ENCODE measurements at places on chromosomes 5 and 9. TPM values are rescaled to one million over a fixed set of nuclear protein-coding genes. Genes with fewer than 3 reads are reported as not detected.
A peak's percentile ranks its signal among the peaks of the same experiment; 100 is the strongest.

SPINK7 gene
- not detected for total RNA-seq

TRIM14 gene
- 14.6 TPM for total RNA-seq

HK3 gene
- 2.5 TPM for total RNA-seq

SLC23A1 gene
- 0.33 TPM for total RNA-seq

SLC36A2 gene
- total RNA-seq = not detected

FBLL1 gene
- total RNA-seq = 0.33 TPM

ABO gene
- 3.9 TPM for total RNA-seq

SERF1B gene
- total RNA-seq = 23.7 TPM

PCDHGB5 gene
- 19.8 TPM for total RNA-seq

ADRA1B gene
- 2.9 TPM for total RNA-seq

ELOVL7 gene
- 6.1 TPM for total RNA-seq

GRCh38 chr5:78273436-78273835 is 21.1 kb downstream of the AP3B1 start:
- no peak for DNase-seq
- H3K4me1 ChIP-seq = no peaks in the 10 kb centered on the region
- H3K36me3 ChIP-seq = no peaks in the 10 kb centered on the region
- no peak overlapping the region for H3K4me3 ChIP-seq
- H3K27ac ChIP-seq = no peak overlapping the region

GRCh38 chr9:103014242-103014641 is 19.1 kb downstream of the CYLC2 start:
- H3K36me3 ChIP-seq = no peaks in the 10 kb centered on the region
- H3K4me1 ChIP-seq = no peaks in the 10 kb centered on the region
- no peak for DNase-seq
- no peak overlapping the region for H3K4me3 ChIP-seq
- no peak overlapping the region for H3K27ac ChIP-seq

- H3K4me1 ChIP-seq = no peaks in the 10 kb centered on the region
- H3K36me3 ChIP-seq = no peaks in the 10 kb centered on the region
- H3K27ac ChIP-seq = no peak overlapping the region
- DNase-seq = no peak
Observed at GRCh38 chr9:38744484-38744883, 24.6 kb upstream of the FAM240B start.

GRCh38 chr5:168766426-168766700 is 187.2 kb upstream of the PANK3 start:
- H3K4me1 ChIP-seq = no peaks in the 10 kb centered on the region
- H3K4me3 ChIP-seq = no peak overlapping the region
- H3K36me3 ChIP-seq = no peaks in the 10 kb centered on the region
- no peak for DNase-seq
- peak overlapping the region; percentile 48 for H3K27ac ChIP-seq

DNA sequence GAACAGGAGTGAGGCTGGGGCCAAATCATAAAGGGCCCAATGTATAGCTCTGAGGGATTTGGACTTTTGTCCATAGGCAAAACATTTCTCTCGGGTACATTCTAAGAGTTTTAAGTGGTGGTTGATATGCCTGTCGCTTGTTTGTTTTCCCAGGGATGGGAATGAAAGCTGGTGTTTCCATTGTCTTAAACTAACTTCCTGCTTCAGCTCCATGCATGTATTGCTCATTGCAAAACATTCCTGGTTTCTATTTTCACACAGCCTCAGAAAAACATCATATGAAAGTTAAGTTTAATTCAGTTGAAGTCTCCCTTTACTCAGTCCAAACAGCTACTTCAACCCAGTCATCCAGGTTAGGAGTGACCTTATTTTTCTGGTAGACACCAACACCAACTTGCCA is 235.0 kb downstream of the ACTL7B start:
- DNase-seq = no peak
- H3K36me3 ChIP-seq = no peaks in the 10 kb centered on the region
- H3K27ac ChIP-seq = no peak overlapping the region
- no peak overlapping the region for H3K4me3 ChIP-seq
- no peaks in the 10 kb centered on the region for H3K4me1 ChIP-seq

GRCh38 chr9:4743131-4743875 is 2.3 kb upstream of the AK3 start:
- H3K27ac ChIP-seq = peak overlapping the region; percentile 49
- H3K4me1 ChIP-seq = no peaks in the 10 kb centered on the region
- no peaks in the 10 kb centered on the region for H3K36me3 ChIP-seq
- H3K4me3 ChIP-seq = no peak overlapping the region

DNA sequence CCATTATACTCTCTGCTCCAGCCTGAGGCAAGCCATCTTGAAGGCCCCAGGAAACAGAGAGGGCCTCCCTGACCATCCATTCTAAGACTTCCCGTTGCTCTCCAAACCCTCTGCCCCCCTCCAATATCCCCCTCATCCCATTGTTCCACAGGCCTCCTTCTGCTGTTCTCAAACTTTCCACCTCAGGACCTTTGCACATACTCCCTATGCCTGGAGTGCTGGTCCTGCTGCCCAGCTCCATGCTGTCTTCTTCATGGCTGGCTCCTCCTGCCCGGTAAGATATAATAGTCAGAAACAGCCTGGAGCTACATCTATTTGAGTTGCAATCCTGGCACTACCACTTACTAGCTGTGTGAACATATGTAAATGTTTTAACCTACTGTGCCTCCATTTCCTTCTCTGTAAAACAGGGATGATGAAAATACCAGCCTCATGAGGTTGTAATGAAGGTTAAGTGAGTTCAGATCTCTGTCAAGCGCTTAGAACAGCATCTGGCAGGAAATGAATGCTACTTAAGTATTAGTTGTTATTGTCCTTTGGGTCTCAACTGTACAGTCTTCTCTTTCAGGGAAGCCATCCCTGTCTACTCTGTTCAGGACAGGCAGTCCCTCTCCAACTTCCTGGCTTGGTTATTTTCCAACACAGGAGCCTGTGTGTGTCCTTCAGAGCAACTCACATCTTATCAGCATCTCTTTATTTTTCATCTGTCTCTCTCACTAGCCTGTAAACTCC is 45.8 kb downstream of the TMOD1 start:
- H3K4me1 ChIP-seq = no peaks in the 10 kb centered on the region
- H3K27me3 ChIP-seq = no peaks in the 10 kb centered on the region
- H3K27ac ChIP-seq = no peak overlapping the region
- DNase-seq = no peak
- H3K36me3 ChIP-seq = no peaks in the 10 kb centered on the region

DNA sequence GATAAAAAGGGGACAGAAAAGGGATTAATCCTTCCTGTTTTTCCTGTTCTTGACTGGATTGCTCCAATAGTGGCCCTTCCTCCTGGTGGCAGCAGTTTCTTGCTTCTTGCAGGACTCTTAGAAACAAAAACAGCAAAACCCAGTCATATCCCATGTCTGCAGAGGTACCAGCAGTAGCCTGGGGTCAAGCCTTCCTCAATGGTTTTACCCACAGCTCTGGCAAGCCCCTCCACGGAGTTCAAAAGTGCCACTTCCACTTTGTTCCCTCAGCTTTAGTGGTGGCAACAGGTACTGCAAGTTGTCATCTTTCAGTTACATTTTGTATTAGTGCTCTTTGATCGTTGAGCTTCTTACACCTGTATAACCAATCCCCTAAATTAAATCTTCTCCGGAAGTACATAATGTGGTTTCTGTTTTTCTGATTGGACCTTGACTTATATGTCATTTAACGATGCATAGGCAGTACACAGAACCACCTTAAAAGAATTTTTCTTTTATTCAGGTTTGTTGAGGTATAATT is 8.7 kb upstream of the RANBP6 start:
- no peaks in the 10 kb centered on the region for H3K36me3 ChIP-seq
- no peak overlapping the region for H3K27ac ChIP-seq
- DNase-seq = no peak

DNA sequence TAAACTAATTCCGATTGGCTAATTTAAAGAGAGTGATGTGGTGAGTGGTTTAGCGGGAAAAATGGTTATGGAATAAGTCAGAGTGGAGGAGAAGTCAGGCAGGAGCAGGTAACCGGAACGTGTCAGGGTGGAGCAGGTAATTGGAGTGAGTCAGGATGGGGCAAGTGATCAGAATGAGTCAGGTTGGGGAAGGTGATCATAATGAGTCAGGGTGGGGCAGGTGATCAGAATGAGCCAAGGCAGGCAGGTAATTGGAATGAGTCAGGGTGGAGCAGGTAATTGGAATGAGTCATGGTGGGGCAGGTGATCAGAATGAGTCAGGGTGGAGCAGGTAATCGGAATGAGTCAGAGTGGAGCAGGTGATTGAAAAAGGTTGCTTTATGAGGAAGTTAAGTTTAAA is 101.4 kb downstream of the TMEM167A start:
- no peak overlapping the region for H3K4me3 ChIP-seq
- H3K27me3 ChIP-seq = no peaks in the 10 kb centered on the region
- H3K4me1 ChIP-seq = no peaks in the 10 kb centered on the region
- no peak overlapping the region for H3K27ac ChIP-seq
- DNase-seq = no peak
- H3K36me3 ChIP-seq = no peaks in the 10 kb centered on the region

DNA sequence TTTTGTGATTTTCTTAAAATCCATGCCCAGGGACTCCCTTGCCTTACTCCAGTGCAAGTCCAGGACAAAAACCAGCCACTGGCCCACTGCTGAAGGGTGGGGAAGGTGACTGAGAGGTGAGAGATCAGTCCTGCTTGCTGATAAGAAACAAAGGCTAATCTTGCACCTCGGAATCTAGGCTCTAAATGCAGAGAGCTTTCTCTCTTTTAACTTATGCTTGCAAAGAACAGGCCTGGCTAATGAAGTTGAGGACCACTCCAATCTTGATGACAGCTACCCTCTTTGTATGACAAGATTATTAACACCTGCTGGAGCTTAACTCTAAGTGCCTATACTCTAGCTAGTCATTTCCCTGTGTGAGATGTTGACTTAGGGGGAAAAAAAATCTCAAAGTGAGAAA is 8.8 kb downstream of the TLE1 start:
- no peak overlapping the region for H3K27ac ChIP-seq
- no peak for DNase-seq
- H3K4me1 ChIP-seq = no peaks in the 10 kb centered on the region

DNA sequence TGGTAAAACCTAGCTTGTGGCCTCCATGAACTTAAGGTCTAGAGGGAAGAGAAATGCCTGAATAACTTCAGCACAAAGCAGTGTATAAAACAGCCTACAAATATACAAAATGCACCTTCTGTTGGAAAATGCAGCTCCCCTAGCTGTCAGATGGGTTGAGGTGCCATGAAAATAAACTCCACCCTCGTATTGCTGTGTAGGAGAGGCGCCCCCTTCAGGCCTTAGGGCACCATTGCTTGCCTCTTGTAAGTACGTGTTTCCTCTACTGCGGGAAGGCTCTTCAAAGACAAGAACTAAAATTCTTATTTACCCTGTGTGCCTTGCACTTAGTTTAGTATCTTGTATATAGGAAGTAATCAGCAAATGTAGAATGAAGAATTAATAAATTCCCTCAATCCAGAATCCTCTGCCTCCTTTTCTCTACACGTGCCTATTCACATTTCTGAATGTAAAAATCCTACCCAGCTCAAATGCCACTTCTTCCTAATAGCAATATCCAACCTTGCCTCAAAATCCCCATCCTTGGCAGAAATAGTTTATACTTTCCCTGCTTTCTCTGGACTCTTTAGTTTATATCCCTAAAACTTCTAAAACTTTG is 393.7 kb upstream of the PDE4D start:
- H3K4me3 ChIP-seq = no peak overlapping the region
- H3K36me3 ChIP-seq = no peaks in the 10 kb centered on the region
- H3K27ac ChIP-seq = no peak overlapping the region
- no peaks in the 10 kb centered on the region for H3K27me3 ChIP-seq
- no peak for DNase-seq

DNA sequence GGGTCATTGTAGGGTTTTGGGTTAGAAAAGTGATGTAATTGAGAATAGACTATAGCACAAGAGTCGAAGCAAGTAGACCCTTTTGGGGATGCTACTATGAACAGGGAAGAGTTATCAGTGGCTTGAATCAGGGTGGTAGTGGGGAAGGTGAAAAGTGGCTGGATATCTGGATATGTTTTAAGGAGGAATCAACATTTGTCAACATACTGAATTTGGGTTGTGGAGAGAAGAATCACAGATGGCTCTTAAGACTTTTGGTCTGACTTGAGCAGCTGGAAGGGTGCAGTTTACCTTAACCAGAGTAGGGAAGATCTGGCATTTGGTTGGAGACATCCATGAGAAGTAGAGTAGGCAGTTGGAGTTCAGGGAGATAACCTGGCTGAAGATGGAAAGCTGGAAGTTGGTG is 38.5 kb upstream of the FCHO2 start:
- H3K27me3 ChIP-seq = no peaks in the 10 kb centered on the region
- no peaks in the 10 kb centered on the region for H3K4me1 ChIP-seq
- H3K27ac ChIP-seq = no peak overlapping the region
- no peak overlapping the region for H3K4me3 ChIP-seq
- H3K36me3 ChIP-seq = no peaks in the 10 kb centered on the region

- H3K4me3 ChIP-seq = no peak overlapping the region
- no peak for DNase-seq
- H3K27me3 ChIP-seq = no peaks in the 10 kb centered on the region
- no peaks in the 10 kb centered on the region for H3K36me3 ChIP-seq
Observed at GRCh38 chr9:126583144-126583760, 30.5 kb upstream of the LMX1B start.

DNA sequence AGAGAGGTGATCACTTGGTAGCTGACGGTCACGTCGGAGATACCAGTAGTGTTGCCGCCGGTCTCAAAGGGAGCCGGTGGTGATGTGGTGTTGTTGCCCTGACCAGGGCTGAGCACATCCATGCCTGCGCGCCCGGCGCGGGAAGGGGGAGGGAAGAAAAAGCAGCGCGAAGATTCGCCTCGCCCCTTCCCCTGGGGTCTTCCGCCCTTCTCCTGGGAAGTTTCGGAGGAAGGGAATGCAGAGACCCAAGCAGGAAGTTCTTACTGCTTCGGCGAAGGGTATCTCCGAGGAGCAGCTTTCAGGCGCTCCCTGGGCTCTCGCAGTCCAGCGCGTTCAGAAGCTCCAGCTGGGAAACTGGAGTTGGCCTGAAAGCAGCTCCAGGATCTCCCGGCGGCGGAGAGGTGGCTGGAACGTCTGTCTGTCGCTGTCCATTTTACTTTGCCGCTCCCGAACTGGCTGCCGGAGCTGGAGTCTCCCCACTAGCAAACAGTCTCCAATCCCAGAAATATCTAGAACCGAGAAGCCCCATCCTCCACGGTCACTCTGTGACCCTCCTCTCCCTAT is 565 bp downstream of the HTR1A start:
- H3K4me1 ChIP-seq = no peaks in the 10 kb centered on the region
- peaks cover 46% of the 10 kb centered on the region for H3K27me3 ChIP-seq
- no peak overlapping the region for H3K4me3 ChIP-seq
- no peaks in the 10 kb centered on the region for H3K36me3 ChIP-seq
- no peak overlapping the region for H3K27ac ChIP-seq
- DNase-seq = no peak

- no peaks in the 10 kb centered on the region for H3K4me1 ChIP-seq
- H3K4me3 ChIP-seq = no peak overlapping the region
- DNase-seq = no peak
Observed at GRCh38 chr5:172505845-172506244, 51.5 kb upstream of the SH3PXD2B start.

DNA sequence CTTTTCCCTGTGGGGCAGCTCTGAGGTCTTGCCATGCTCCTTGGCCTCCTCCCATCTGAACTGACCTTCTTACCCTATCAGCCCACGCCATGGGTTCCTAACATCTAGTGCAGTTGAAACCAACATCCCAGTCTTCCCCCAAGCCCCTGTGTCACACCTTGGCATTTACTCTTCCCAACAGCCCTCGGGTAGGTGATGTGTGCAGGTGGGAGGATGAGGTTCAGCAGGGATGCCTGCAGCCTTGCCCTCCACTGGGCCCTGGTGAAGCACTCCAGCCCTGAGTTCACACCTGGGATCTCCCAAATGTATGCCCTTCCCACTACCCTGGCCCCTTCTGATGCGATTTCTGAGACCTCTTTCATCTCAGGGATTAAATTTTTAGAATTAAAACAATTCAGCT is 15.5 kb downstream of the IRX2 start:
- H3K27ac ChIP-seq = no peak overlapping the region
- DNase-seq = no peak
- no peaks in the 10 kb centered on the region for H3K4me1 ChIP-seq
- no peaks in the 10 kb centered on the region for H3K36me3 ChIP-seq
- H3K4me3 ChIP-seq = no peak overlapping the region
